BJ (cell line): ENCODE measurements at places on chromosomes 6 and 20. TPM values are rescaled to one million over a fixed set of nuclear protein-coding genes. Genes with fewer than 3 reads are reported as not detected.
A peak's percentile ranks its signal among the peaks of the same experiment; 100 is the strongest.

Gene MICA
- polyA plus RNA-seq, result 71.6 and 96.1 TPM in 2 replicates

Gene REPS1
- 27.2 and 29.9 TPM in 2 replicates for polyA plus RNA-seq

Gene OXT
- not detected in 2 replicates for polyA plus RNA-seq

Gene PBOV1
- polyA plus RNA-seq, result not detected in 2 replicates

Gene RAE1
- polyA plus RNA-seq, result 30.5 and 39.0 TPM in 2 replicates

Gene ZNF391
- polyA plus RNA-seq, result 0.27 and 0.50 TPM in 2 replicates

Gene C6orf163
- polyA plus RNA-seq, result 0.20 and 0.78 TPM in 2 replicates

GRCh38 chr6:112560651-112561050 lies 213.5 kb downstream of the RFPL4B start:
- no peak for DNase-seq

DNA sequence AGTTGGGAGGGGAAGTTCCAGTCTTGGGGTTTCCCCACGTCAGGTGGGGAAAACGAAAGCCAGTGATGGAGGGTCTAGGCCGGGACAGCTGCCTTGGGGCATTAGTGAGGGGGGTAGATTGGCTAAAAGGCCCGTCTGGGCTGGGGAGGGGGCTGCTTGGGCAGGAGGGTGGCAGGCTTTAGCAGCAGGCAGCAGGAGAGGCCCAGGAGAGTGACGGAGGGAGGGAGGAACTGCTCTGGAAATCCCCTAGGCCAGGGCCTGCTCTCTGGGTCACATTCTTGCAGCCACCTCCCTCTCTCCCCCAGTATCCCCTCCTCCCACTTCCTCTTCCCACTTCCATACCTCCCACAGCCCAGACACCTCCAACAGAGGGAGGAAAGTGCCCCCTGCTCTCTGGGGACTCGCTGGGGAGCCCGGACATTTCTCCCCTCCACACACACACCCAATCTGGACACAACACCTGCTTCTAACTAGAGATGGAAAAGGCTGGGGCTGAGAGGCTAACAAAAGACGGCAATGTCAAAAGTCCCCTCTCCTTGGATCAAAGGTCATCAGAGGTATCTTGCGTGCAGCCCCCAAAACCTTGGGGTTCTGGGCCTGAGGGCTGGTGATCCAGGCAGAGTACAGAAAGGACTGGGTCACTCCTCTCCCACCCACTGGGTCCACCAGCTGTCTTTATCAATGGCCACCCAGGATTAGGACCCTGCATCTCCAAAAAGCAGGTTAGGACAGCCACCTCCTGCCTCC lies 1.8 kb downstream of the NFKBIE start:
- DNase-seq, result no peak

- no peak for DNase-seq
These were observed 208.7 kb upstream of the PMEPA1 start for GRCh38 chr20:57918551-57918950.

GRCh38 chr6:79763301-79763700 lies 132.2 kb downstream of the SH3BGRL2 start:
- DNase-seq, result no peak

DNA sequence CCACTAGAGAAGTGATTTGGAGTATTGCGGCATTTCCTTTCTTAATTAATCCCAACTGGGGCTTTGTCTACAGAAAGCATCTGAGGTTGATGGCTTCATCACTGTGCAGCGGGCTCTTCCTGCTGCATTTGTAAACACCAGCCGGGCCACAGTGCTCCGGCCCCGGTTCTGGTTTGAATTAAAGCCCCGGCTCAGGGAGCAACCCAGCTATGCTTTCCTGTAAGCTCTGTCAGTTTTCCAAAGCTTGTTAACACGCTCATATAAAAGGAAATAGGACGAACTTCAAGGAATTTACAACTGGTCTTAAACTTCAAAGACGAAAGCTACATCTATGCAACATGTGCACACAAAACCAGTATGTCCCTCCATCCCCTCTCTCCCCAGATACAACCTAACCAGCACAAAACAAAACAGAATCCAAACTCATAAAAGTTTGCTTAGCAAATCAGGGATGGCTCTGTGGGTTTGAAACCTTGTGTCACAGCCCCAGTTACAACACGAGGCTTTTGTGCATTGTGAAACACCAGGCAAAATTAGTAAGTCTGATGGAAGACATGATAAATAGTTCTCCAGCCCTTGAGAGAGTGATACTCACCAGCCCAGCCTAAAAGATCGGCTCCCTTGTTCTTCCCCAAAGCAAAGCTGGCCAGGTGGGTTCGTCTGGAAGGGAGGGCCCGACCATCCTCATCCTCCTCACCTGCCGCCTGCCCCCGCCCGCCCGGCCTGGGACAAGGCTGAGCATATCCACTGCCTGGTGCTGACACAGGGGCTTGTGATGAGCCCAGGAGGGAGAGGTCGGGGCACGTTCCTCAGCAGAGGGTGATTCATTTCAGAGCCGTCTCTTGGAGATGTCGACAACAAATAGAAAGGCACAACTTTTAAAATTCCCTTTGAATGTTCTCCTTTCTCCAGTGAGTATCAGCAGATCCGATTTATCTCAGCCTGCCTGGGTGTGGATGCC lies 197.9 kb downstream of the TFAP2C start:
- peak; percentile 96 for DNase-seq

- DNase-seq, result no peak
These were observed 978 bp downstream of the HLA-A start for GRCh38 chr6:29943053-29943966.

DNA sequence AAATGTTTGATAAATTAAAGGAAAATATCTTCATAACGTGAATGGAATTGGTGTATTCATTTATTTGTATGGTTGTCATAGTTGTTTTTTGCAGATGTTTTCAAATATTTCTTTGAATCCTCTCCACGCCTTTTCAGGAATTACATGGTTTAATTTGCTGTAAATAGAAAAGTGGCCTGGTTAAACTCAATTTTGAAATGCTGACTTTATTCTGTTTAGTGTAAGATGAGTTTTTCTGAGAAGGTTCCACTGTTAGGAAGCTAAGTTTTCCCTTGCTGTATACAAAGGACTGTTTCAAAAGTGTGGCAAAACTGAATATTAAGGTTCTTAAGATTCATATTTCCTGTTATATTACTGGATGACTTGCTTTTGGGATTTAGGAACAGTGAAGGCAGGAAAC lies 503 bp upstream of the ZC2HC1B start:
- no peak for DNase-seq

GRCh38 chr6:117771403-117771802 lies 96.1 kb downstream of the NUS1 start:
- no peak for DNase-seq

GRCh38 chr6:3773678-3774298 lies 22.3 kb upstream of the PXDC1 start:
- DNase-seq, result no peak

DNA sequence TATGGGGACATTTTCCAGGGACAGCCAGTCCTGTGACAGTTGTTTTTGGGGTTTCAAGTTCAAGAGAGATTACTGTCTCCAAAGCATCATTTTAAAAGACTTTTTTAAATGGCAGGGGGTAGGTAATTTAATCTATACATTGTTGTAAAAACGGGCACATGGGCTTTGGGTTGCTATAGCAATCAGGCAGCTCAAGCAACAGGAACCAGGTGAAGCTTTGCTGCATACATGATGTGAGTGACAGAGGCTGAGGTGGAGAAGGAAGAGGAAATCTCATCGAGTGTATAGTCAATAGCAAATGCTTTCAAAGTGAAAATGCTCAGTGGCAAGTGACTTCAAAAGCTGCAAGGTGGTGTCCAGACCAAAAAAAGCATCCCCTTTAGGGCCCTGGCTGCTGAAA lies 277.4 kb upstream of the JAG1 start:
- no peak for DNase-seq

- no peak for DNase-seq
These were observed 924 bp downstream of the FAM162B start for GRCh38 chr6:116764629-116764960.

GRCh38 chr20:2122936-2123335 lies 21.3 kb downstream of the STK35 start:
- DNase-seq, result no peak

GRCh38 chr6:41553405-41553999 lies 7.3 kb downstream of the FOXP4 start:
- no peak for DNase-seq

- no peak for DNase-seq
These were observed 10.6 kb downstream of the IL22RA2 start for GRCh38 chr6:137162692-137163306.

DNA sequence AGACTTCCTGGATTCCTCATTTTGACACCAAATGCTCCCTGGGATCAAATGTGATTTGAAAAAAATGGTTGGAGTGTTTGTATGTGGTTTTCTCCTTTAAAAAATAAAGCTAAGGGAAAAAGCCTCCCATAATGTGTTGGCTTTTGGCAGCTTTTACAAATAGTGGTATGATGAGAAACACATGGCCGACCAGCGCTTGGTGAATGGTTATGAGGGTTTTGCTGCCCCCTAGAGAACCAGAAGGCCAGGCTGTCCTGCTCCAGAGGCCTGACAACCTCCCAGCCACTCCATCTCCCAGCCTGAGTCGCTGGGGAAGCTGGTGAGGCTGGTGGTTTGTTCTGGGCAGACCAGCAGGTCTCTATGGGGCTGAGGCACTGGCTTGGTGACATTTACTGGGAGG lies 69.3 kb downstream of the CLIC5 start:
- peak; percentile 57 for DNase-seq

DNA sequence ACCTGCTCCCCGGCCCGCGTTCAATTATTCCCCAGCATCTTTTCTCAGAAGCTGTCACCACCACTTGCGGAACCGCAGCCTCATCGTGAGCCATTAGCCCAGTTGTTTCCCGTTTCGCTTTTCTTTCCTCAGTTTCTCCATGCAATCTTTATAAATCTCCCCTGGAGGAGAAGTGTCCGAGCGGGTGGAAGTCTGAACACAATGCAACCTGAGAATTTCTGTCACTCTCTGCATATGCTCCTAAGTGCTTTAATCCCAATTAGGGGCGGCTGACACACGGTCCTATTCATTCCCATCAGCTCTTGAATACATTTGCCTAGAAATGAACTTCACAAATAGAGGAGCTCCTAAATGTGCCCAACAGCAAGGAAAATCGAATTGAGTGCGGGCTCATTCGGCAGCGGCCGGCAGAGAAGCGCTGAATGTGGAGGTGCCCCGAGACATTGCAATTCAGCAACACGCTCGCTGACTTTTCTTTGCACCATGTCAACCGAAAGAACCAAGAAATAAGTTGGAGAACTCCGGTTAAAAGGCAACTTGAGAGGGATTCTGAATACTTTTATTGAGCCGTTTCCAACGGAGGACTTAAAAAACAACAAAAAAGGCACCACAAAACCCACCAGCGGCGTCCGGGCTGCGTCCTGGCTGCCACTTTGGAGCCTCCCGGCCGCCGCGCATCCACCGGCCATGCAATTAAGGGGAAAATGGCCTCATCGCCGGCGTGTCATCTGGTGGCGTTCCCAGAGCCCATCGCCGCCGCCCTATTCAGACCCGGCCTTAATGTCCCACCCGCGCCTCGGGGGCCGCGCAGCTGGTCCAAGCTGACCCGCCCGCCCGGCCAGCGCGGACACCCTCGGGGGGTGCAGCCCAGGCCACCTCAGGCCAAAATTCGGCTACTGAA lies 3.9 kb upstream of the PRDM13 start:
- DNase-seq, result no peak

DNA sequence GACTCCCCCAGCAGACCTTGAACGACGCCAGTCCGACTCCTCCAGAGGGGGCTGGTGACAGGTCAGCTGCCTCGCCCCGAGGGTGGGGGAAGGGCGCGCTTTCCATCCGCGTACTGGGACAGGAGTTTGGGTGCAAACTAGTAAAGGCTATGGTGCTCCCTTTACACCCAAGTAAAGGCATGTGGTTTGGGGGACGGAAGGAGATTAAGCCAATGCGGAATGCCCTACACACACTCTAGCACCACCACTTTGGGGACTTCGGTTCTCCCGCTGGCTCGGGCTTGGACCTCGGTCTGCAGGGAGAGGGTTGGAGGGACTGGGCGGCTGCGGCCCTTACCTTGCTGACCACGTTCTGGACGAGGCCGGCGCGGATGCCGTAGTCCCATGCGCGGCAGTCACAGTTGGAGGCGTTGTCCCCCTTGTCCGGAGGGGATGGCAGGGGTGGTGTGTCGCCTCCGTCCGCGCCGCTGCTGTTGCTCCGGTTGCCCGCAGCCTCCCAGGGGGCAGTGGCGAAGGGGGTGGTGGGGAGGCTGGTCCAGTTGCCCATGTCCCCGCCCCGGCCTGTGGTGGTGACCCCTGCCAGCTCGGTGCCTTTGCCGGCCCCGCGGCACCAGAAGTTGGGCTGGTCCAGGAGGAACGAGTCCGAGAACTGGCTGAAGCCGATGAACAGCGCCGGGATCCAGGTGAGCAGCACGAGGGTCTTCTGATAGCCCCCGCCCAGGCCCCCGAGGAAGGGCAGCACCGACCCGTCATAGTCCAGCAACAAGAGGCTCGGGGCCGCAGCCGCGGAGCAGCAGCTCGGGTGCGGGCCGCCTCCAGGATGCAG lies 1.1 kb downstream of the SLC22A23 start:
- DNase-seq, result no peak

- DNase-seq, result no peak
These were observed 4.0 kb downstream of the ZBTB24 start for GRCh38 chr6:109478841-109479624.

- DNase-seq, result no peak
These were observed 115.3 kb downstream of the SYNDIG1 start for GRCh38 chr20:24584538-24585356.

- peak; percentile 26 for DNase-seq
These were observed 2.1 kb downstream of the MYL9 start for GRCh38 chr20:36543184-36544133.

- no peak for DNase-seq
These were observed 26.4 kb upstream of the TLDC2 start for GRCh38 chr20:36849333-36850065.

DNA sequence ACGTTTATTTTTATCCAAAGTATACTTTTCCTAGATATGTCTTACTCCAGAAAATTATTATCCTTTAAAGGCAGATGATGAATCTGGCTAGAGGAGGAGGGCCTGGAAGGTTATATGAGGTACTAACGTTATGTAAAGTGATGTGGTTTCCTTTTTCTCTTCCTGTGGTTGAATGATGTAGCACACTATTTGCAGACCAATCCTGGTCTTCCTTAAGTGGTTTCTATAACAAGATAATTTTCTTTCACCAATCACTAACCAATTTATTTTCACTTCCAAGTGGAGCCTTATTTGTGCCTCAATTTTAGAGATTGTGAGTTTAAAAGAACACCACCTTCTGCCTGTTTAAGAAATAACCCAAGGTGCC lies 154.6 kb upstream of the SOX4 start:
- no peak for DNase-seq

DNA sequence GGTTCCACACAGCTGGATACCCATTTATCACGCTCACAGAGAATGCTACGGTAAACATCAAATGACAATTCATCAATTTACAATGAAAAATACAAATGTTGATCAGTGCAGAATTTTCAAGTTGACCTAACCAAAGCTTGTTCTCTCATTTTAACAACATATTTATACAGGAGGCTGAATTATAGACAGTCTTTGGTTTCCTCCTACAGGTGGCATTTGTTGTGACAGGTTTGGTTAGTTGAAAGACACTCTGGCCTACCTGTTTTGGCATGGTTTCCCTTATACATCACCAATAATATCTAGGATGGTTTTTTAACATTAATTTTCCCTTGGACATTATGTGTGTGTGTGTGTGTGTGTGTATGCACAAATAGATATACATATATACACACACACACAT lies 642.5 kb upstream of the MMS22L start:
- DNase-seq, result no peak

- no peak for DNase-seq
These were observed 883 bp upstream of the DBNDD2 start for GRCh38 chr20:45407067-45407745.
